ENCODE measurements at places on chromosomes 1 and 21.
A peak's percentile ranks its signal among the peaks of the same experiment; 100 is the strongest.

DNA sequence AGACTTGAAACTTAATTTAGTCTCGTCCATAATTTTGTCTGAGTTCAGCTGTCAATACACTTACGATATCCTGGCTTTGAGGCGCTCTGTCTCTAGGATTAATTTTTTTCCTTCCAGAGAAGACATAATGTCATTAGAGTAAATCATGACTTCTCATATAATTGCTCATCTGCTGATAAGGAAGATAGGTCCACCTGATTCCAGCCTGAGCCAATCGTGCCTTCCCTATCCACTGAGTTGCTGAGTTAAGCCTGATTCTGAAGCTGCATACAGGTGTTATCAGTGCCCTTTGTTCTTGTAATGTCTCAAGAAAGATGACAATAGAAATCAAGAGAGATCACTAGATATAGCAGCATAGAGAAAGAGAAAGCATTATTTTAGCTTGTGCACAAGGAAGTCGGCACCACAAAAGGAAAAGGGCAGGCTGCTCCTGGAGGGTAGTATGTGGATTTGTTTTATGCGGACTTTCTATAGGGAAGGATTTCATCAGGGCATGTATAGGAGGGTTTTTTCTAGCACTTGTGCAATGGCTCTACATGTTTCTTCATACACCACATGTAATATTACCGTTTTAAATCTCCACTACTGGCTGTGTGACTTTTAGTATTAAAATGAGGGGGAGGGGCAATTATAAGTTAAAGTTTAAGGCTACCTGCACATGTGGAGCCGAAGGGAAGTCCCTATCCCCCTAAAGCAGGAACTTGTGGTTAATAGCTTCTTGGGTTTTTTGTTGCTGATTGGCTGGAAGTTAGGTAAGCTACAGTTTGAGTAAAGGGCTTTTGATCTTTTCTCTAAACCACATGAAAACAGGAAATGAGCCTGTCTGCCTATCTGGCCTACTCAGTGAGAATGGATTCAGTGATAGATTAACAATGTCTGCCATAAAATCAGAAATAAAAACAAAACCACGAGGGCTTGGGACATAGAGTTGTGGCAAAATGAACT, 133.4 kb downstream of the PLPPR5 start:
- DNase-seq: no peak

- DNase-seq: no peak
Observed at GRCh38 chr1:112196731-112197130, 199.3 kb upstream of the CTTNBP2NL start.

- DNase-seq: no peak
Observed at GRCh38 chr1:70553567-70553956, 142.5 kb downstream of the CTH start.

GRCh38 chr1:85093644-85094043, 45.3 kb upstream of the MCOLN3 start:
- DNase-seq: no peak

GRCh38 chr1:245084551-245084950, 70.2 kb upstream of the KIF26B start:
- DNase-seq: no peak

GRCh38 chr1:55210990-55211801, 4.0 kb downstream of the USP24 start:
- no peak for DNase-seq

DNA sequence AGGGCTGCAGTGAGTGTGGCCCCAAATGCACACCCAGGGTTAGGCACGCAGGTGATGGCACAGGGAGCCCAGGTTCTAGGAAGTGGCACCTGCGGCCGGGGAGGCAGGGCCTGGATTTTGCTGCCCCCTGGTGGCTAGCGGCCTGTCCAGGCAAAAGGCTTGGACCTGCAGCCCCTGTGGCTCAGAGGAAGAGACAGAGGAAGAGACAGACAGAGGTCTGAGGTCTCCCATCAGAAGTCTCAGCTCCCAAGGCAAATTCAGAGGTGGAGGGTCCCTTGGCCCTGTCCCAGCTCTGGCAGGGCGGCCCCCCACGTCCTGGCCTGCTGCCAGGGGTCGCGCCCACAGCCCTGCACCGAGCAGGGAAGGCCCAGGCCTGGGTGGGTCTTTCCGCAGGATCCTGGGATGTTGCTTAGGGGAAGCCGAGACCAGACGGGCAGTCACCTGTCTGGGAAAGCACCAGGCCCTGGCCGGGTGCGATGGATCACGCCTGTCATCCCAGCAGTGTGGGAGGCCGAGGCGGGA, 8.0 kb upstream of the TNFRSF14 start:
- no peak for DNase-seq

GRCh38 chr1:94949681-94950661, 23.1 kb upstream of the CNN3 start:
- no peak for DNase-seq

DNA sequence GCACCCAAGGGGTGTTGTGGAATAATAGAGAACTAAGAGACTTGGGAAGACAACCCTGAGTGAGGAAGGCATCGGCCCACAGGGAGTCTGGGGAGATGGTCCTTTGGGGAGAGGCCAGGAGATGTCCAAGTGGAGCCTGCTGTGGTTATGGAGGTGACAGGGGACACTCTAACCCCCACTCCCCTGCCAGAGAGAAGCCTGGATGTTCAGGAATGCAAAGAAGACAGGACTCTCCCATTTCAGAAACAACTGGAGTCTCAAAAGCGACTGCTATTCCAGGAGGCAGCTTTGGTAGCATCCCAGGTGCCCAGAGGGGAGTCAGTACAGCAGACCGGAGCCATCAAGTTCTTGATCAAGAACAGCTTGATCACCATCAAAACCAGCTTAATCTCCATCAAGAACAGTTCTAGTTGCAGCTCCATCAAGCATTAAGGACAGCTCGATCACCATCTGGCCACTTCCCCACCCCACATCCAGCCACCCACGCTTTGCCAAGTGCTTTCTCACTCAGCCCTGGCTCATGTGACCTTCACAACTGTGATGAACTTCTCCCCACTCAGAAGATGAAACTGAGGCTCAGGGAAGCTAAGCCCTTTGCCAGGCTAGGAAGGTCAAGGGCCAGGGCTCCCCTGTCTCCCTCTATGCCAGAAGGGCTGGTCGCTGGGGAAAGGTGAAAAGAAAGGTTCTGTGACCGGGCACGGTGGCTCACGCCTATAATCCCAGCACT, 743 bp downstream of the CD52 start:
- no peak for DNase-seq

DNA sequence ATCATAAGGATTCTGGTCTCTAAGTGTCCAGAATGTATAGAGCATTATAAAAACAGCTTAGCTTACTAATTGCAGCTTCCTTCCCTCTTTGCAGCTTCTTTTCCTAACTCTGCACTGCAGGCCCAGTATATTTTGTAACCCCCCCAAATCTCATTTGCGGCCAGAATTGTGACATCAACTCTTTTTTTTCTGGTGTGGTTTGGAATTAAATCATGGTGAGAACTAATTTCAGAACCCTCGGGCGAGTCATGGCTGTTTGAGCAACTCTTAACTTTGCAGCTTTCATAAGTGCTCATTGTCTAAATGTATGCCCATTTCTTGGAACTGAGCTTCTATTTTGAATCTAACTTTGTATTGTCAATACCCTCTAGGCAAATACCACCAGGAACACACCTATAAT, 187.4 kb downstream of the CYYR1 start:
- no peak for DNase-seq

- DNase-seq: no peak
Observed at GRCh38 chr1:161727256-161727924, 6.0 kb downstream of the FCRLB start.

DNA sequence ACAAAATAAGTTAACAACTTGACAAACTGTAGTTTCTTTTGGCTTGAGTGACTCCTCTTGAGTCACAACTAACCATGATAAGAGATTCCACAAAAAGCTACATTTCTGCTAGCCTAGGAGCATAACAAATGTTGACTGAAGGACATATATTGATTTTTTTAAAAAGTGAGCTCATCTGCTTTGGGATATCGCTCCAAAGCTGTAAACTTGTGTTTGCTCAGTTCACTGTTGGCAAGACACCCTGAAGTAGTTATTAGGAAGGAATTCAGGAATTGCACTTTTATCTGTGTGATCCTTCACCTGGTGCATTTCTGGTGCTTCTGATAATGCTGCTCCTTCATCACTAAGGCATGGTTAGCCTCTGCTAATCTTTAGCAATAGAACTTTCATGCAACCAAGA, 23.7 kb downstream of the RWDD3 start:
- no peak for DNase-seq

DNA sequence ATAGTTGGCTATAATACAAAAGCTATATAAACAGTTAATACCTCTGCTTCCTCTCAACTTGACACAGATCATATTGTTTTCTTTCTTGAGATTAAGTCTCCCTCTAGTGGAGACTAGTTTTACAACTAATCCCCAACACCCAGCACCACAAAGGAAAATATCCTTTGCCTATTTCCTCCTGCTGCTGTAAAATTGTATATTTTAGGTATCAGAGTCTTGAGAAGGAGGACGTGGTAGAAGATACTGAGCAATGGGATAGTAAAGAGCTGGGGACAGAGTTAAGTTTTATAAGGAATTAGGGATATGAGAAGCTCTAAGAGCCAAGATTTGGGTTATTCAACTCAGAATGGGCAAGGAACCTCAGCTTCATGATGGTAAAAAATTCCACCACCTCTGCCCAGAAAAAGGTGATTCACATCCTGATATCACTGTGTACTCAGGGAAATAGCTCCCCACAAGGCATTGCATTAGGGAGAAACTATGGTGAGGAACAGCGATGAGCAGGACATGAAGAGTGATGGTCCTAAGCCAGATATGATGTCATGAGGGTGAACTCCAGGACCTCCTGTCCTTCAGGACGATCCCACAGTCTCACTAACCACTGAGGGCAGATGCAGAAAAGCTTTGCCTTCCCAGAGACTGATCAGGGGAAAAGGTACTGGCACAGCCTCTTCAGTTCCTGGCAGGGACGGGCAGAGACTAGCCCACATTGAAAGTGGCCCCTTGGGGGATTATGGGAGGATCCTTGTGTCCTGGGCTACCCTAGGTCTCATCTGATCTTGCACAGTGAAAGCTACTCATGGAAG, 14.7 kb upstream of the CFAP126 start:
- no peak for DNase-seq

- DNase-seq: no peak
Observed at GRCh38 chr1:115118086-115118485, 28.8 kb upstream of the TSPAN2 start.

GRCh38 chr1:246265481-246265880, 241.6 kb downstream of the SMYD3 start:
- no peak for DNase-seq

GRCh38 chr1:47679301-47679791, 241.5 kb downstream of the FOXD2 start:
- DNase-seq: peak; percentile 77

DNA sequence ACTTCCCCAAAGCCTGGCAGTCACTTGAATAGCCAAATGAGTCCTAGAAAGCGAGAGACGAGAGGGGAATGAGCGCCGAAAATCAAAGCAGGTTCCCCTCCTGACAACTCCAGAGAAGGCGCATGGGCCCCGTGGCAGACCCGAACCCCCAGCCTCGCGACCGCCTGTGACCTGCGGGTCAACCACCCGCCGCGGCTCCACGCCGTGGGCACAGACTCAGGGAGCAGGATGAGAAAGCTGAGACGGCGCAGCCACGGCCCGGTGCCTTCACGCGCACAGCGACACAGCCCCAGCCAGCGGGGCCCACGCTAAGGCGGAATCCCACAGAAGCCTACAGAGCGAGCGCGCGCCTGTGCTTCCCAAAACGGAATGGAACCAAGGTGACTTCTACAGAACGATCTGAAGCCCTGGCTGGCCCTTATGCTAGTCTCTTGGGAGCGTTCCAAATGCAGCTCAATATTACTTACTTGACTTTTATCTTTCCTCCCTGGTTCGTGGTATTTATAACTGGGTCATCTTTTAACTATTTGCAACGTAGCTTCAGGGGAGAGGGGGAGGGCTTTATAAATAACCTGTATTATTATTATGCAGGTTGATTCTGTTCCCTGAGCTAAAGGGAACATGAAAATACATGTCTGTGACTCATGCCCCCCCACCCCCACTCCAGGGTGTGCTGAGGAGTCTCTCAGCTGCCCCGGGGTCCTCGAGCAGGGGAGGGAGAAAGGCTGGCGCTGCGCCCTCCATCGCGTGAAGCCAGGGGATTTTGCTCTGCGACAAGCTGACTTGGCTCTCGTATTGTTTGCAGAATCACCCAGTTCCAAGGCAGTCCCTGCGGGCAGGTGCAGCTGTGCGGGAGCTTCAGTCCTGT, 1.7 kb downstream of the TSPEAR start:
- peak; percentile 87 for DNase-seq

GRCh38 chr1:221429264-221429663, 312.6 kb downstream of the DUSP10 start:
- no peak for DNase-seq

GRCh38 chr1:7199077-7199779, 414.0 kb downstream of the CAMTA1 start:
- no peak for DNase-seq

DNA sequence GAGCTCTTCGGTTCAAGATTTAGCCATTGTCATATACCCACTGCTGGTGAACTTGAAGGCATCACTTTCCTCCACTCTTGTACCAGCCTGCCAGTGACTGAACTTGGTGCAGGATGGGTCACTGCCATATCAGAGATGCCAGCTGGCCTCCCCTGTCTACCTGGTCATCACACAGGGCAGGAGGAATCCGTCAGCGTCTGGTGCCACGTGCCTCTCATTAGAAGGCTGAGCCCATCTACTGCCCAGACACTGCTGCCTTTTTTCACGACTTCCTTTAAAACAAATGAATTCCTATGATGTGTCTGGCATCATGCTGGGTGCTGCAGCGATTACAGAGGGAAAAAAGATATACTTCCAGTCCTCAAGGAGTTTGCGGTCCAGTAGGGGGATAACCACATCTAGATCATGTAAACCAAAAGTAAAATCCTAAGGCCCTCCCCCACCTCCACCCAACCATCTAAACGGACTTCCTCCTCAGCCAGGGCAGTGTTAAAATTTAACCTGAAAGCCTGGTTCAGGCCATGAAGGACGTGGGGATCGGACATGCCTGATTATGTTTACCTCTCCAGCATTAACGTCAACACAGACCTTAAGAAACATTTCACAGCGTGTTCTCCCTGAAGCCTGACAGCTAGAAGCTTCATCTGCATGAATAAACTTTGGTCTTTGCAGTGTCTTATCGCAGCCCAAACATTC, 29.2 kb upstream of the PDE9A start:
- peak; percentile 22 for DNase-seq

GRCh38 chr1:33637846-33638440, 165.5 kb downstream of the ZSCAN20 start:
- peak; percentile 33 for DNase-seq

DNA sequence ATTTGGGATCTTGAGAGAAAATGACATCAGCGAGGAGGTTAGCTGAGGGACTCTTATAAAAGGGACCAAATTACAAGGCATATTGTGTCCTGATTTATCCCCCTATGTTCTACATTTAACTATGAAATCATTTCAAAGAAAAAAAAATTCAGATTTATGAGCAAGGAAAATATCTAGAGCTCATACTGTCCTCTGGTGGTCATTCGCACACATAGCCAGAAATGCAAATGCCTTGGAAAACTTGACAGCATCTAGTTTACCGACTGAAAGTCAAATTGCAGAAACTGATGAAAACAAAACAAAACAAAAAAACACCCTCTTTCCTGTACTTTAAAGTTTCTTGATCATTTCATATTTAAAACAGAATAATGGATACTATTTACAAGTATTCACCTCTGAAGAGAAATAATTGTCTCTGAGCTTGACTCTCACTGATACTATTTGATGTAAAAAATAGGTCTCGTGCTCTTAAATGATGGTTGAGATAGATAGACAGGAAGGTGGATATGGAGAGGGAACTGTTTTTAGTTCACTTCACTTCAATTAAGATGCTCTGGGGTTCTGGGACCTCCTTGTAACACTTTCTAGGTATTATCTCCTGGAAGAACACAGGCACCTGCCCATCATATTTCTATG, 253.8 kb downstream of the PCP4 start:
- DNase-seq: no peak

- no peak for DNase-seq
Observed at GRCh38 chr1:89943846-89944781, 50.8 kb upstream of the ZNF326 start.
